ENCODE measurements at places on chromosomes 2 and 18.

DNA sequence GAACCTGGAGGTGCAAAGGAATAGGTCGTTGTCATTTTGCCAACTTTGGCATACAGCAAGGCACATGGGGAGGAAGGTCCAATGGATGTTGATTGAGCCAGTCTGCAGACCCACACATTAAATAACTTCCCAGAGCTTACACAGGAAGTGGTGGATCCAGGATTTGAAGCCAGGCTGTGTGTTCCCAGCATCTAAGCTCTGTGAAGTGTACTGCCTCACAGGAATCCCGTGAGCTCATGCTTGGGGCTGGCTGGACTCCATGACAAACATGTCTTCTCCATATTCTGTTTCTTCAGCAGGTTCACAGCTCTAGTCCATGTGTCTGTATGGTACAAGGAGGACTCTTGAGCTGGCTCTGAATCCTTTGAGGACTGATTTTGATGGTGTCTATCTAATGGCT is 63.9 kb downstream of the KLHL29 start:
- no peak for DNase-seq

- DNase-seq, result no peak
Observed at GRCh38 chr18:9832871-9833270, 52.9 kb upstream of the TXNDC2 start.

DNA sequence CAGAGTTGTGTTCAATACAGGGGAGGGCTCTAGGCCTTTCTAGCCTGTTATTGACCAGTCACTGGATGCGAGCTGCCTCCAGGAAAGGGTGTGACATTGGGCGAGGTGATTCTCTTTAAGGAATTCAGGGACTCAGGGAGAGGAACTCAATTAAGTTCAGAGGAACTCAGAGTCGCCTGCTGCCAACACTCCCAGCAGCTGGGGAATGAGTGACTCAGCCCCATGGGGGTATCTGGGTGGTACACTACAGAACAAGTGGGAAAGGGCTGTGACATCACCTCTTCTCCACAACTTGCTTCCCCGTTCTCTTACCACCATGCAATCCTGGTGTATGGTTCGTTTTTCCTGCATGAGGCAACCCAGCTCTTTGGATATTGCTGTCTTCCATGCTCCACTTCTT is 50.4 kb upstream of the CYRIA start:
- DNase-seq, result no peak

GRCh38 chr18:75336767-75337166 is 90.7 kb downstream of the SMIM21 start:
- DNase-seq, result no peak

DNA sequence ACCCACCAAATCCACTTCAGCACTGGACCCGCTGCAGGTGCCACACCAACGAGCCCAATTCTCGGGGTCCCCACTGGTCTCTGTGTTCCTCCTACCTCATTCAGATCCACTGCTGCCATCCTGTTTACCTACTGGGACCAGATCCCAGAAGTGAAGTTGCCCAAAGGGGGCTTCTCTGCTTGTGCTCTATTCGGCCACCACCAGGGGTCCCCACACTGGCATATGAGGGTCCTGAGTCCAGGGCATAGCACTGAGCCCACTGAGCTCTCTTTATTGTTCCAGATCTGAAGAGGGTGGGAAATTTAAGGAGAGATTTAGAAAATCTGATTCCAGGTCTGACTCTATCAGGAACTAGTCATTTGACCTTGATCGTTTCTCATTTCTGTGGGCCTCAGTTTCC is 2.4 kb downstream of the GPR45 start:
- DNase-seq, result no peak

DNA sequence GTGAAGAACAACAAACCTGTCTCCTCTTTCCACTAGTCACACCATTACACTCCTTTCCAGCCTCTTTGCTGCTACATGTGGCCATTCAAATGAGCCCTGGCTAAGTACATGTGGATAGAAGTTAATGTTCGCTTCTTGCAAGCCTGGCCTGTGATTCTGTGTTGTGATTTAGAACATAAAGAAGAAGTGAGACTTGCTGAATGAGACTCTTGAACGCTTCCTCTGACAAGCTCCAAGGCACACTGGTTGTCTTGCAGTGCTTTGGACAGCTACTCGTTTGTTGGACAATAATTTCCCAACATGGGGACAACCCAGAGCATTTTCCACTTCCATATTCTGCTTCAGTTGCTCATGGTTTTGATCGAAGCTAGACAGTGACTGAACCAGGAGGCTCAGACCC is 57.3 kb downstream of the CCDC74A start:
- DNase-seq, result no peak

DNA sequence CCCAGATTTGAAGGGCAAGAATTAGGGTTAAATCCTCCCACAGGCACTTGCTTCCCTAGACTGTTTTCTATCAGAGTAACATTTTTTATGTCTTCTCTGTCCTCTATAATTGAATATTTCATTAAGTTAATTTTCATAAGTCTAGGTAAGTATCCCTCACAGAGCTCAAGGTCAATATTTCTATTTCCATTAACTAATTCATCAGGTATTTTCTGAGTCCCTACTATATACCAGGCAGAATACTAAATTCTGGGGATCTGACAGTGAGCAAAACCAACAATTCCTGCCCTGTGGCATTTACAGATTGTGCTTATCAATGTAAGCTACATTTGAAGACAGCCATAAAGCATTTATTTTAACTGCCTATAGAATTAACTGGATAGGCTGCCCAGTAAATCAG is 86.4 kb upstream of the RBBP8 start:
- no peak for DNase-seq

DNA sequence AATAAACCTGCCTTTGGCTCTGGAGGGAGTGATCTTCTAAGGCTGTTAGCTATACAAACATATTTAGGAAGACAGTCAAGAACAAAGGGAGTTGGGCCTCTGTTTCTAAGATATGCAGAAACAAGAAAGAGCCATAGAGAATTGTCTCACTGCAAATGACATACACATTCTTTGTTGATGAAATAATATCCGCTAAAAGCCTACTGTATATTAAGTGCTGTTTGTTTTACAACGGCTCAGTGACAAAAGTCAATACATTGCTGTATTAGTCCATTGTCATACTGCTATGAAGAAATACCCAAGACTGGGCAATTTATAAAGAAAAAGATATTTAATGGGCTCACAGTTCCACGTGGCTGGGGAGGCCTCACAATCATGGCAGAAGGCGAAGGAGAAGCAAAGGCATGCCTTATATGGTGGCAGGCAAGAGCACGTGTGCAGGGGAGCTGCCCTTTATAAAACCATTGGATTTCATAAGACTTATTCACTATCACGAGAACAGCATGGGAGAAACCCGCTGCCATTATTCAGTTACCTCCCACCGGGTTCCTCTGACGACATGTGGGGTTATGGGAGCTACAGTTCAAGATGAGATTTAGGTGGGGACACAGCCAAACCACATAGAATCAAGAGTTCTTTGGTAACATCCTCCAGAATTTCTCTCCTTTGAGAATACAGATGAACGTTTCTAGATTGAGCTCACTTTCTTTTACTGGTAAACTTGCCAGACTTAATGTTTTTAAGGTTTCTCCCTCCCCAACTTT is 157.8 kb downstream of the PIK3C3 start:
- DNase-seq, result no peak

GRCh38 chr2:8455236-8456150 is 226.4 kb upstream of the ID2 start:
- DNase-seq, result no peak

DNA sequence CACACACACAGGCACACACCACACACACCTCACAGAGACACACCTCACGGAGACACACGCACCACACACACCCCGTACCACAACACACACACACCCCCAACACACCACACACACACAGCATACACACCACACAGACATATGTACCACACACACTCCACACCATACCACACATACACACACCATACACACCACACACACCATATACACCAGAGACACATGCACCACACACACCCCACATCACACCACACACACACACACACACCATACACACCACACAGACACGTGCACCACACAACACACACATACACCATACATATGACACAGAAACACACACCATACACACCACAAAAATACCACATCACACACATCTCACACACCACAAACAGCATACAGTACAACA is 850.7 kb downstream of the RNF144A start:
- no peak for DNase-seq

Measured in stimulated activated CD4-positive, alpha-beta T cell treated with anti-CD3 and anti-CD28 coated beads, Interleukin-1b, Interleukin-23, amount 100 ng/mL, for 1 hour (primary cell).